Activated T-cell treated with anti-CD3 and anti-CD28 coated beads, Interleukin-2, amount 50 U/mL, for 48 hours (primary cell): ENCODE measurements at places on chromosomes 4 and X.
A peak's percentile ranks its signal among the peaks of the same experiment; 100 is the strongest.

DNA sequence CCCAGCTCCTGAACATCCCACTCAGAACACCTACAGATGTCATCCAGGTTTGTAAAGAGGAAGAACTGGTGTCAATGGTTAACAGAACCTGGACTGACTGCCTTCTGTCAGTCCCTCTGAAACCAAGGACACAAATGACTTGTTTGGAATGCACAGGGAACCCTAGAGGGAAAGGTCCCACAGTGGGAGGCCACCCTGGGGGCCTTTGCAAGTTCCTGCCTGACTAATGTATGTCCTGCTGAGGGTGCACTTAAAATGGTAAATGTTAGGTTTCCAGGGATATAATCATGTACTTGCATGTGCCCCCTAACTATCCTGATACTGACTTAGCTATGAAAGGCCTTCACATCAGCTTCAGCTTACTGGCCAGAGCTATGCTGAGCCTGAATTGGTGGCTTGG is 15.0 kb upstream of the XAGE2 start:
- no peak for DNase-seq

GRCh38 chrX:7088968-7089615 is 58.4 kb upstream of the STS start:
- peak; percentile 48 for DNase-seq

GRCh38 chr4:152164561-152164960 is 371.3 kb downstream of the FBXW7 start:
- no peak for DNase-seq

GRCh38 chr4:955931-956381 is 17.4 kb downstream of the DGKQ start:
- DNase-seq = no peak

DNA sequence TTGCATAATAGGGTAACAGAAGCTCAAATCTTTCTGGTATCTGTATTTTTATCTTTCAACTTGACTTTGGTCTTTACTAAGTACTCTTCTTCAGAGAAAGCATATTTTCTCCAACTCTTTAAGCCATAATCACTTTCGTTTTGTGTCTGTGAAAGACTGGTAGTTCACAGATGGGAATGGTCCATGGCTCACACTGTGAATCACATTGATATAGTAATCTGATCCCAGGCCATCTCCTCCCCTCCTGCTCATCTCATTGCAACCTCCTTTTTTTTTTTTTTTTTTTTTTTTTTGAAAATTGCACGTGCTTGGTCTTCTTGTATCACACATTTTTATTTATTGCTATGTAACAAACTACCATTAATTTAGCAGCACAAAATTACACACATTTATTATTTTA is 694.5 kb upstream of the SLIT2 start:
- no peak for DNase-seq

- no peak for DNase-seq
These were observed 346.6 kb downstream of the CENPC start for GRCh38 chr4:67198727-67199126.

DNA sequence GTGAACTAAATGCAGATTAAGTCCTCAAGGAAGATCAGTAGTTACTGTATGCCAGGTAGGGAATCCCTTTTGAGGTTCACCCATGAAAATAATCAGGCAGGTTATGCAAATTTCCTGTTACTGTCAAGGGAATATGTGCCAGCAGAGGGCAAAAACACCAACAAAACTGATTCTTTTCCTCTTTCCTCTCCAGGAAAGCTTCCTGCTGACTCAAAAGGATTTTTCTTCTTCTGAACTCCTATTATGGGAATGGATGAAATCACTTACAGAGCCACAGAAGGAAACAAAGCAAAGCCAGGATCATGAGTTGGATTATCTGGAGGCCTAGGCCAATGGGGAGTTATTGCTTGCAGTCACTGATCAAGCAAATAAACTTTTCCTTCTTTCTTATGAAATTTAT is 49.7 kb downstream of the TMPRSS11F start:
- DNase-seq = no peak

DNA sequence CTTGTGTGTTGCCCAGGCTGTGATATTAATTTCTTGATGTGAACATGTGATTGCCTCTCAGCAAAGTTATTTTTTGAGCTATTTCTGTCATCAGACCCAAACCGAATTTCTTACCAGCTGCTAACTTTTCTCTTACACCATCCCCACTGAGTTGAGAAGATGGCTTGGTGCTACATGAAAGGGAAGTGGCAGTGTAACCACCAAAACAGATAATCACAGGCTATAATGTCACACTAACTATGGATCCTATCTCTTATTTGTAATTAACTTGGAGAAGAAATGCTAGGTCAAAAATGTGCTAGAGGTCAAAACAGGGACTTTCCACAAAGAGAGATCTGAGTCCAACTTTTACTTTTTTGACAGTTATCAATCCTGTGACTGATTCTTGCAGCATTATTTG is 43.8 kb downstream of the ELOVL6 start:
- DNase-seq = no peak

DNA sequence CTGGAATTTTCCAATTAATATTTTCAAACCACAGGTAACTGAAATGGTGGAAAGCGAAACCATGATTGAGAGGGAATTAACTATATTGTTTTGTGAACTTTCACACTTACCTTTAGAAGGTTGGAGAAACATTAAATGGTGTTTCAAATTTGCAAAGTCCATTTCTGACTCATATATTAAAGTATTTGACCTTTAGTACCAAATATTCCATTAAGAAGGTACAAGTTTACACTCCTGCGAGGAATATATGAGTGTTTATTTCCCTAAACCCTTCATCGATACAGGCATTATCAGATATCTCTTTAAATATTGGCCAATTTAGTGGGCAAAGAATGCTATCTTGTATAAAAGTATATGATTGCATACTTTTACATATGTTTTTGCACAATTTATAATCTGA is 44.1 kb upstream of the NPNT start:
- DNase-seq = no peak

- DNase-seq = no peak
These were observed 187.7 kb downstream of the RAP1GDS1 start for GRCh38 chr4:98448908-98449307.

- DNase-seq = no peak
These were observed 47.8 kb downstream of the CLCN3 start for GRCh38 chr4:169668069-169668721.

GRCh38 chrX:70336767-70337166 is 46.9 kb downstream of the KIF4A start:
- no peak for DNase-seq

GRCh38 chr4:70298051-70298450 is 36.7 kb upstream of the CABS1 start:
- no peak for DNase-seq

- DNase-seq = no peak
These were observed 189.1 kb upstream of the POU3F4 start for GRCh38 chrX:83319023-83319422.

DNA sequence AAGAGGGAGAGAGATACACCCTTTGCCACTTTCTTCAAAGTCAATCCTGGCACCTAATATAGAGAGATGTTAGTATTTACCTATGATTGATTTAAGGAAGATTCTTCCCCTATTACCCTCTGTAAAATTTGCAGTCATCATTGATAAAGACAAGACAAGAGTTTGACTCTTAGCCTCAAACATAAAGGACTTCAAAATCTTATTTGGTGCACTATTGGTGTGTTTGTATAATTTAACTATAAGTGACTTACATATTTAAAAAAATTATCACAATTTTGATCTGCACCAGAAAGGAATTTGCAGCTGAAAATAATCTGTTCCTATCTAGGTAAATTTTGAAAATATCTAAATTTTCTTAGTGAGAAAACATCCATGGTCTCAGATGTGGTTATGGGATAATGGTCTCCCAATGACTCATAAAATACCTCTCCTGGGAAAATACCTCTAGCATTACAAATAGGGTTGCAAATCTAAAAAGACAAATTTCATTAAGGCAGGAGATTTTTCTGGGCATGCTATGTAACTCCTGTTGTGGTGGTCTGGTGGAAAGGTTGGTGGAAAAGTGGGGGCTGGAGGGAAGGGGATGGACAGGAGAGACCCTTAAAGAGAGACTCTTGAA is 173.6 kb upstream of the MED14 start:
- no peak for DNase-seq

DNA sequence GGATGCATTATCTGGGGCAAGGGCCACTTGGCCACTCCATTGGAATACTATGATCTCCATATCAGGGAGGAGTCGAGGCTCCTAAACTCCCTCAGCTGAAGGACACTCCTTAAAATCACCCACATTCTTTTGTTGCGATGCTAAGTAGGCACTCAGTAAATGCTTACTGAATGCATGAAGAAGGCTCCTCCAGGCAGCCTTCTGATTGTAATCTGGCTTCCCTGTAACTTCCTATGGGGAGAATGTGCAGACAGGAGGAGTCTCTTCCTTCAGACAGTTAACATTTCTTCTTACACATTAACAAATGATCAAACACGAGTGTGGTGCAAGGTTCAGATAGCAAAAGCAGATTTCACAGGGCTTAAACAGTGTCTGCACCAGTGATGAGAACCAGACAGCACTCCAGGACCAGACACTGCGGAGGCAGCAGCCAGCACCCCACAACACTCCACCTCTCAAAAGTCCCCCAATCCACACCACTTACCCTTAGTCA is 21.4 kb upstream of the USO1 start:
- DNase-seq = no peak

DNA sequence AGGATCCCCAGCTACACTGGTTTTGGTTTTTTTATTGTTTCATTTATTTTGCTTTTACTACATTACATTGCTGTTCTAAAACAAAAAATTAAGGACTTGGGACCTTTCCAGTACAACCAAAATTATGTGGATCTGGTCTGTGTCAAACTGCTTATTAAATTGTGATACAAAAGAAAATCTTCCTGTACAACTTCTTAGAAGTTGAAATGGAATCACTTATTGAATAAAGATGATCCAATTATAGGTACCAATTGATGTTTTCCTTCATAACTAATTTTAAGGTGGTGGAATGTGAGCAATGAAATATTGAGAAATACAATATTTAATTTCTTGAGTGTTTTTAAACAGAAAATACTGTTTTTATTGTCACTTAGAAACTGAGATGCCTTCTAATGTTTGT is 67.3 kb downstream of the C4orf46 start:
- DNase-seq = no peak

GRCh38 chrX:113136836-113137235 is 296.2 kb upstream of the AMOT start:
- DNase-seq = no peak

GRCh38 chrX:149567621-149568417 is 18.1 kb upstream of the HSFX3 start:
- DNase-seq = no peak
